ENCODE measurements at places on chromosomes 3 and 15.

DNA sequence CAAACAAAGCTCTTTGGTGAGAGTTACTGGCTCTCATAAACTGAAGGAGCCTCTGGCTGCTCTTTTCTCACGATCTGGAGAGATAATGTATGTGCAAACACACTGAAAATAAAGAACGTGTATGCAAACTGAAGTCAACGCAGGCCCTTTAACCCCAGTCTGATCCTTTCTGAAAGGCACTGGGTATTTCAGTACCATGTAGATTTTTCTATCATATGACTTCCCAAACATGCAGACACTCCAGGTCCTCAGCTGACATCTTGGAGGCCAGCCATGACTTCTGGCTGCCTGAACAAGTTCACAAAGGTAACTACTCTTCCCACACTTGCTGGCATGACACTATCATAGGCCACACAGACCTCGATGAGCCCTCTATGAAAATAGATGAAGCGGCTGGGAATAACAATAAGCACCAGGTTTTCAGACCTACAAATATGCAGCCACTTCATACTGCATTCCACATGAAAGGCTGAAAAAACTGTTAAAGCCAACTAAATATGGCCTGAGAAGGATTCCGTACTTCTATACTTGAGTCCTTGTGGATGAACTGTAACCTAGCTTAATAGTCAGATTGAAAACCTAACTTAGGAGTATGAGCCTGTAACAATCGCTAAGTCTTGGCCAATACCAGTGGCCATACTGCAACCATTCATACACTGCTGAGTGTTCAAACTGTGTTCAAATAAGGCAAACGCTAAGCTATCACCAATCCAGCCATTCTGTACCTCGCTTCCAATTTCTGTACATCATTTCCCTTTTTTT lies 121.3 kb downstream of the THRB start:
- DNase-seq: no peak

DNA sequence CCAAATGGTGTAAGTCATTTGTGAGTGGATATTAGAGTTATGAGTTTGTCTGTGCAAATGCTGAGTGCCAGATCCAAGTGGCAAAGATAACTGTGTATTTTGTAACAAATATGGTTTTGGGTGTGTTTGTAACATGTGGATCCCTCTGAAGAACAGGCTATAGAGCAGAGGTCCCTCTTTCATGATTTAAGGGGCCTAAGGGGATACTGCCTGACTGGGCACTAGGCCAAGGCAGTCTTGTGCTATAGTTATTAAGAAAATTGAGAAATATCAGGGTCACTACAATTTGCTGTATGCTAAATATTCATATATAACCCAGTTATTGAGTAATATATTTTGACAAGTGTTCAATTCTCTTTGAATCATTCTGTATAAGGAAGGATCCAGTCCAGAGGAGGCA lies 555.6 kb upstream of the RGMA start:
- DNase-seq: no peak

DNA sequence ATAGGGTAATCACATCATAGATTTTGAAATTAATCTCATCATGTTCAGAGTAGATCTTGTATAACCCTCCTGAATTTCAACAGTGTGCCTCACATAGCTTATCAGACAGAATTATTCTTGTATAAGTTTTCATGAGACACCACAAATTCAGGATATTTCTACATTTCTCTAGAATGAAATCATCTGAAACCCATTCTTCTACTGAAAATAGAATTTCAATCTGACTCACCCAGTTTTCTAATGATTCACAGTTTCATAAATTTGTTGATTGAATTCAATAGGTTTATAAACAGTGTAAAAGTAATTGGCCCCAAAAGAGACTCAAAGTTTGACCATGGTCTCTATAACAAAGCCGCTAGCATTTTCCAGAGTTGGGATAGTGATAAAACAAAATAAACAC lies 1082.6 kb upstream of the EPHA6 start:
- no peak for DNase-seq

DNA sequence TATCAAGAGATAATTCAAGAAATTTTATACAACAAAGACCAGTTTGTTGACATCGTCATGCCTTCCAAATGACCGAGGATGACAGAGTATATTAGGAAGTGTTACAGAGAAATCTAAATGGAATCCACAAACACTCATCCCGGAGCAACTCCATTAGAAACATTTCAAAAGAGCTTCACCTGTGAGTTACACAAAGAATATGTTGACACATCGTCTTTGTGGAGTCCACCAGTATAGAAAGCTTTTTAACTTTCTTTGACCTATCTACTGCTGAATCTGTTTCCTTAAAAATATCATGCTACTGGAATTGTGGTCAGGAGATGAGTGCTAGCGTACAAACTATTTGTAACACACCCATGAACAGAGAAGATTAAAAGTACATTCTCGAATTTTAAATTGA lies 130.4 kb downstream of the SUCLG2 start:
- no peak for DNase-seq

DNA sequence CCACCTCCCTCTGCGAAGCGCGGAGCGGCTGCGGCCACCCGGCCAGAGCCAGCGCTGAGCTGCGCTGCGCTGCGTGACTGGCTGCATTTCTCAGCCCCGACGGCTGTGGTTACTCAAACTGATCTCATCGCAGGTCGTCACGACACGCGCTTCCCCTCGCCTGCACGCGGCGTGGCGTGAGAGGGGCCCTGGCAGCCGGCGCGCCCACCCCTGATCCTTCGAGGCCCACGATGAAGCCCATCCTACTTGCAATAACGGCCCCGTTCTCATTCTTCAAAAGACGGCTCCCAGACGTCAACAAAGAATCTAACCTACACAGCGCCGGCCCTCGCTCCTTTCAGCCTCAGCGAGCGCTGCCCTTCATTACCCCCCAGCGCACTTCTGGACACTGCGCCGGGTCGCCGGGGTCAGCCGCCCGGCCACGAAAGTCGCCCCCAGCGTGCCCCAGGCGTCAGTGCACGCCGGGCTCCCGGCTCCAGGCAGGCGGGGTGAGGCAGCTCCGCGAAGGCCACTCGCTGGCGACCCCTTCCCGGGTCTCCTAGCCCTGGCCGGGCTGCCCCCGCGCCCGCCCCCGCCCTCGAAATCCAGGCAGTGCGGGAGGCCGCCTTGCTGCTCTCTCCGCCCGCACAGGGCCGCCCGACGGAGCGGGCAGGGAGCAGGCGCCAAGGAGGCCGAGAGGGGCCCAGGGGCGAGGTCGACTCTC lies 9.9 kb upstream of the LEKR1 start:
- no peak for DNase-seq

- no peak for DNase-seq
These were observed 603.7 kb upstream of the CFAP20DC start for GRCh38 chr3:59653405-59654122.

GRCh38 chr15:86231864-86232721 lies 152.4 kb downstream of the AGBL1 start:
- DNase-seq: no peak

GRCh38 chr3:58116985-58117384 lies 93.8 kb downstream of the DNASE1L3 start:
- DNase-seq: no peak

GRCh38 chr3:33119891-33120290 lies 6.1 kb downstream of the CRTAP start:
- DNase-seq: no peak

- DNase-seq: no peak
These were observed 8.7 kb upstream of the CPA3 start for GRCh38 chr3:148856384-148856783.

DNA sequence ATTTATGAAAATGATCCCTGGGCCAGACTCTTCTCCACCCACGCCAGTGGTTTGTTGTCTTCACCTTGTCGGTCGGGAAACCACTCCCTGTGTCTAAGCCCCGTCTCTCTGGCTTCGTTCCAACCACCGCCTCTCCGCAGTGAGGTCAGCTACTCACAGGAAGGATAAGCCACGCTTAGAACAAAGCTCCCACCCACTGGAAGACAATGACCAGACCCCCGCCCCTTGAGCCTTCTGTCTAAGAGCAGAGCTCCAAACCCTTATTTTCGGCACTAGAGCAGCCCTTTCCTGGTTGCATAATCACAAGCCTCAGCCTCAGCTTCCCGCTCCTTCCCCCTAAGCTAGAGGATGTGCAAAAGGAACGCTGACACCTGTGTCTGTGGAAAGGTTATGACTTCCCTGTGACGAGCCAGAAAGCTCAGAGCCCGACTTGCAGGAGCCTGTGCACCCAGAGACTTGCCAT lies 114.9 kb upstream of the MEF2A start:
- DNase-seq: peak; percentile 14

GRCh38 chr3:9455596-9456131 lies 58.2 kb downstream of the SETD5 start:
- no peak for DNase-seq

DNA sequence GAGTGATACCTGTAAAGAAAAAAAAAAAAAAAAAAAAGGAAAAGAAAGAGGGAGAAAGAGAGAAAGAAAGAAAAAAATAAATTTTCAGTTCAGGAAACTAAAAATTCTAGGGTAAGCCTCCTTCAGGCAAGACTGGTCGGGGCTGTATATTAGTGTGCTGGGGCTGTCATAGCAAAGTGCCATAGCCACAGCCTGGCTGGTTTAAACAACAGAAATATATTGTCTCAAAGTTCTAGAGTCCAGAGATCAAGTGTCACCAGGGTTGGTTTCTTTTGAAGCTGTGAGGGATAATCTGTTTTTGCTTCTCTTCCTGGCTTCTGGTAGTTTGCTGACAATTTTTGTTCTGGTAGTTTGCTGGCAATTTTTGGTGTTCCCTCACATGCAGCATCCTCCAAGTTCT lies 48.4 kb upstream of the SLC25A26 start:
- DNase-seq: no peak

- DNase-seq: no peak
These were observed 3.3 kb downstream of the PAK6 start for GRCh38 chr15:40242213-40242599.

DNA sequence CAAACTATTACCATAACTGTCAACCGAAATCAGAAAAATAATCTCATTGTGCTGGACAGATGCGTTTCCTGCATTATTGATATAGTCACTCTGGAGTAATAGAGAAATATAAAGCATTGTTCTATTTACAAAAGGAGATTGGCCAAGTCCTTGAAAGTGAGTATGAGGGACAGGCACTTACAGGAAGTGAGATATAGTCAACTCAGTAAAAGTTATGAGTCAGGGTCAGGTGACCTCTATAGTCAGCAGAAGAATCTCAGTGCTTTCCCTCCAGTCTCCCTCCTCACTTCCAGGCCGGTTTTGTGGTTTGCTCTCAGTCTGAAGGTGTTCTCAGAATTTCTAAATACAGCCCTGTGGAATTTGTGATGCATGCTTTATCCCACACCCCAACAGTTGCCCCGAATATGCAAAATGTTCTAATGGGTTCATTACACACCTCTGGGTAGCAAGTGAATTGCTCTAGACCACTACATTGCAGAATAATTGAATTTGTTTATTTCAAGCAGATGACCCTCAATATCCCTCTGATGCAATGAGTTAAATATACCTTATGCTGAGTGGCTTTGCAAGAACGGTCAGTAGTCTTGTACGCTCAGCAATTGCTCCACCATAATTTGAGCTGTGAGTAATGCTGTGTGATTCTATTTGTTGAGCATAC lies 787.7 kb downstream of the MCTP2 start:
- DNase-seq: no peak

- DNase-seq: no peak
These were observed 755 bp downstream of the PTPN9 start for GRCh38 chr15:75578173-75578947.

GRCh38 chr3:133899311-133899710 lies 3.6 kb upstream of the RAB6B start:
- DNase-seq: peak; percentile 11

GRCh38 chr15:77380033-77380432 lies 39.9 kb downstream of the PEAK1 start:
- DNase-seq: no peak

GRCh38 chr15:46089467-46089935 lies 454.7 kb downstream of the SQOR start:
- no peak for DNase-seq

- DNase-seq: no peak
These were observed 50.9 kb upstream of the MAP3K13 start for GRCh38 chr3:185311991-185312390.

Measured in Kasumi-1 (cell line).